Stimulated activated CD4-positive, alpha-beta T cell treated with anti-CD3 and anti-CD28 coated beads, Interleukin-4, amount 100 ng/mL, for 24 hours (primary cell): ENCODE measurements at places on chromosomes 12 and 14.

DNA sequence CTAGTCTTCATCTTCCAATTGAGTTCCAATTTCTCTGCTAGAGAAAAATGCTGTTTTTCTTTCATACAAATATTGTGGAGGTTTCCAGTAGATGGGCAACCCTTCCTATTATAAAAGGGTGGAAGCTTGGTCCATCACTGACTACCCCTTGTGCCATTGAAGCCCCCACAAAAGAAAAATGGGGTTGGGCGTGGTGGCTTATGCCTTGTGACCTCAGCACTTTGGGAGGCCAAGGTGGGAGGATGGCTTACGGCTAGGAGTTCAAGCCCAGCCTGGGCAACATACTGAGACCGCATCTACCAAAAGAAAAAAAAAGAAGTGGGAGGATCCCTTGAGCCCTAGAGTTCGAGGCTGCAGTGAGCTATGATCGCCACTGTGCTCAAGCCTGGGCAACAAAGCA is 22.8 kb downstream of the NCKAP5L start:
- no peak for DNase-seq

DNA sequence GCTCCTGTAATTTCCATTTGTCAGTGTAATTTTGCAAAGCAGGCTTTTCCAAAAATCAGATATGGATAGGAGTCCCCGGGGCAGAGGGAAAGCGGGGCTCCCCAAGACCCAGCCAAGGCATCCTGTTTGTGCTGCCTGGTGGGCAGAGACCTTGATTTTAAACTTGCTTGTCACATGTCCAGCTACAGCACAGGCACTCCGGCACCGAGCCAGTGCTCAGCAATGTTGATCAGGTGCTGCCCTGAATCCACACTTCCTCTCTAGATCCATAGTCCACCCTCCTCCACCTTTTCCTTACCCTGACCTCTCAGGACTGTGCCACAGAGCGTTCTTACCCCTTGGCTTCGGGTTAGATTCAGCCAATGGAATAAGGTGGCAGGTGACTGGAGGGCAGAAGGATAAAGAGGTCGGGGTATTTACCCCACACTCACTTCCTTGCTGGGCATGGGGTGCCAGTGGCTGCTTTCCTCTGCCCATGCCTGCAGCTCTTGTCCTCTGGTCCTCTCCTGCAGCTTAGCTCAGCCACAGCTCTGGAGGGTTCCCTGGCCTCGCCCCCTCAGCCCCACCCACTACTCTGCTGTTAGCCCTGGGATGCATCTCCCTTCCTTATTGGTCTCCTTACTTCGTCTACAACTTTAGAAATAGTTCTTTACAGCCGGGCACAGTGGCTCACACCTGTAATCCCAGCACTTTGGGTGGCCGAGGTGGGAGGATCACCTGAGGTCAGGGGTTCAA is 80.1 kb downstream of the IRF2BPL start:
- no peak for DNase-seq

- DNase-seq: no peak
These were observed 12.4 kb upstream of the TMEM106C start for GRCh38 chr12:47950856-47951468.

DNA sequence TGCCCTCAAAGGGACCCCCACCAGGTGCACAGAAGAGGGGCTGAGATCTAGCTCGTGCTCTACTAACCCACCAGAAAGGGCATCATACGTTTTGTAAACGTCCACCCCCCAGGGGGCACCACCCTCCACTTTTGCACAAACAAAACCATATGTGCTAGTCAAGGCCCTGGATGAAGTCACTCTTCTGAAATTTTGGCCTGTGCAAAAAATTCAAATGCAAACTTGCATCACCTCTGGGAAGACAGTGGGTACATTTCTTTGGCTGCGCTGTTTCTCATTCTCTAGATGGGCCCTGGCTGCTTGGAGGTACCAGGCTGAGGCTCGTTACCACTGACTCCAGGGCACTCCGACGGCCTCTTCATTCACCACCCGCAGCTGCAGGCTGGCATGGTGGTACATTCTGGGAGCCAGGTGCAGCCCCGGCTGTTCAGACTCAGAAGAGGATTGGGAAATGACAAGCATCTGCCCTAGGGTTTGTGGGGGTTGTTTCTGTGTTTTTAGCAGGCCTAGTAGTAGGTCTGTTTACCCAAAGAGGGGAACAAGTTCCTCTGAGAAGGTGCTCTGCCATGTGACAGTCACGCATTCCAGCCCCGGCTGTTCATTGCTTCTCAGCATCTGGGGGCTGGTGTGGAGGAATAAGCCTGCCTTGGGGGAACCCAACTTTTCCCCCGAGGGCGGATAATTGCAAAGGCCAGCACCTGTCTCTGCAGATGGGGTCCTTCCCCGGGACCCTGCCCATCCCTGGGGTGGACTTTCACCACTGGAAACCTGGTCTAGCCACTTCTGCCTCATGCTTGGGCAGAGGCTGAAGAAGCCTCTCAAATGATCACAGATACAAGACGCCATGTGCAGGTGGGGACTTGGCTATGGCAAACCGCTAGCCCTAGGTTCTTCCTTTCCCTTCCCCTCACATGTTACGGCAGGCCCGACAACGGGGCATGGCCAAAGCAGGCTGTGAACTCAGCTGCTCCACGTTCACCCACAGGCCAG is 147.6 kb downstream of the DPF3 start:
- DNase-seq: no peak

DNA sequence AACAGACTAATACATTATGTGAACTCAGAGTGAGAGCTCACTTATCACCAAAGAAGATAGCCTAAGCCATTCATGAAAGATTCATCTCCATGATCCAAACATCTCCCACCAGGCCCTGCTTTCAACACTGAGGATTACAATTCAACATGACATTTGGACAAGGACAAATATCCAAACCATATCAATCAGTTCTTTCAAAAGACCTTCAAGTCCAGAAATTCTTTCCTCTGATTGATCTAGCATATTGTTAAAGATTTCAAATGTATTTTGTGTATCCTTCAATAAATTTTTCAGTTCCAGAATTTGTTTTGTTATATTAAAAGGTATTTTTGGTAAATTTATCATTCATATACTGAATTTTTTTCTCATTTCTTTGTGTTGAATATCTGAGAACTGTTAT is 1055.8 kb downstream of the SLC6A15 start:
- DNase-seq: no peak

GRCh38 chr14:68655021-68655831 is 137.6 kb downstream of the ZFP36L1 start:
- no peak for DNase-seq

DNA sequence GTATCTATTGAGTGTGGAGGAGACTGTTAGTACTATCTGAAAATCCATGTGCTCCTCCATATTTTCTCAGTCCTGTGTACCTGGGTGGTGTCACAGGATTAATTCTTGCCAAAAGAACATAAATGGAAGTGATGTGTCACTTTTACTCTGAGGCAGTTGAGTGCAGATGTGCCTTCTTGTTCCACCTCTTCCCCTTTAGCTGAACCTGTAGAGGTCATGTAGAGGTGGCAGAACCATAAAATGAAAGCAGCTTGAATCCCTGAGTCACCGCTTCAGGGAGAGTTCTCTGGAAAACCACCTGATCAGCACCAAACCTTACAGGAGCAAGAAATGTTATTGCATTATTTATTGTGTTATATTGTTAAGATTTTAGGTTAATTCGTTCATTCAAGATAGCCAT is 14.7 kb upstream of the SLC25A3 start:
- no peak for DNase-seq

DNA sequence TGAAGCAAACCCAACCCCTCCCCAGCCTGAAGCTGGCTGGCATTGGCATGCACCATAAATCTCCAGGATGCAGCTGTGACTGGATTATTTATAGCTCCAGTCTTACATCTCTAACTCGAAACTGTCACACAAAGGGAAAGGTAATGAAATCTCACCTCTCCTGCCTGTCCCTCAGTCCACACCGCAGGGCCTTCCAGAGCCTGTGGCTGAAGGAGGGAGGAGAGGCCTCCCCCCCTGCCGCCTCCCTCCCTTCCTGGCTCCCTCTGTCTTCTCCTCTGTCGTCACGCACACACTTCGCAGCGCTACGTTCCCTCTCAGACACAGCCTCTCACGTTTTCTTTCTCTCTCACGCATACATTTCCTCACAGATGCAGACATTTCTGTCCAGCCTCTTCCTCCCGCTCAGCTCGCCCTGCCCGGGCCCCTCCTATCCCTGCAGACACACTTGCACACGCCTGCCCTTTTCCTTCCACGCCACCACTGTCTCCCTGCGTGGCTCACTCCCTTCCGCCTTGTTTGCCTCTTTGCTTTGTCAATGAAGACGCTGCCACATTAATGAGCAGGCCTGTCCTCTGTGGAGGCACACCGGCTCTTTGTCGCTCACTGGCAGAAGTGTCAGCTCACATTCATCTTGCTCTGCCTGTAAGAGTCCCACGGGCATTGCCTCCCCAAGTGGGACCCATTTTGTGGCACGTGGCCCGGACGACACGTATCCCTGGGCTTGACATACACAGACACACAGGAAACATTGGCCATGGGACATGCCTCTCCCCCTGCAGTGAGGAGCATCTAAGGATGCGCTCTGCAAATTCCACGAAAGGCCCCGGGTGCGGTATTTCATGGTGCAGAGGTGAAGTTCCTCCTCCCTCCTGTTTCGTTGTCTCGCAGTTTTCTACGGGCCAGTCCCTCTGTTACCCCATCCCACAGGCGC is 27.9 kb downstream of the IRF2BPL start:
- no peak for DNase-seq

DNA sequence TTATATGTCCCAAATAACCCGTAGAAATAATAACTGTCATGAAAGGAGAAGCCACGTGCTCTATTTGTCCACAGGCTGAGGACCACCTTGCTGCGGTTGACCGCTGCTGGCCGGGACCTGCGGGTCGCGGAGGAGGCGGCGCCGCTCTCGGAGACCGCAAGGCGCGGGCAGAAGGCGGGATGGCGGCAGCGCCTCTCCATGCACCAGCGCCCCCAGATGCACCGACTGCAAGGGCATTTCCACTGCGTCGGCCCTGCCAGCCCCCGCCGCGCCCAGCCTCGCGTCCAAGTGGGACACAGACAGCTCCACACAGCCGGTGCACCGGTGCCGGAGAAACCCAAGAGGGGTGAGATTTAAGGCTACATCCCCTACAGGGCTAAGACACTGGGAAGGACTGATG is 21.0 kb downstream of the RPGRIP1 start:
- peak; percentile 24 for DNase-seq
